ENCODE measurements at places on chromosomes 12 and 14.
A peak's percentile ranks its signal among the peaks of the same experiment; 100 is the strongest.

DNA sequence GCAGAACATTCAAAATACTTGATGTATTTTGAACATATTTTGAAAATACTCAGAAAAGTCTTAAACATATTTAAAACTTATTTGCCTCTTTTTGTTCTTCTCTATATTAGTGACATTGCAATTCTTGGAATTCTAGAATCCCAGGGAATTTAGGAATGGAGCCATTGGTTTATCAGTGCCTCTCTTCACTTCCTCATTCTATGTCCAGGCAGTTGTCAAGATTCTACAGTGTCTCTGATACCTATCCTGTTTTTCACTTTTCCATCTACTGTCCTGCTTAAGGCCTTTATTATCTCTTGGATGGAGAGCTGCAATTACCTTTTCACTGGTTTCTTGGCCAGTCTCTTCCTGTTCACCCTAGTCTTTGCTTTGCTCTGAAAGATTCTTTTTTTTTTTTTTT is 144.6 kb downstream of the TTLL5 start:
- DNase-seq: no peak

DNA sequence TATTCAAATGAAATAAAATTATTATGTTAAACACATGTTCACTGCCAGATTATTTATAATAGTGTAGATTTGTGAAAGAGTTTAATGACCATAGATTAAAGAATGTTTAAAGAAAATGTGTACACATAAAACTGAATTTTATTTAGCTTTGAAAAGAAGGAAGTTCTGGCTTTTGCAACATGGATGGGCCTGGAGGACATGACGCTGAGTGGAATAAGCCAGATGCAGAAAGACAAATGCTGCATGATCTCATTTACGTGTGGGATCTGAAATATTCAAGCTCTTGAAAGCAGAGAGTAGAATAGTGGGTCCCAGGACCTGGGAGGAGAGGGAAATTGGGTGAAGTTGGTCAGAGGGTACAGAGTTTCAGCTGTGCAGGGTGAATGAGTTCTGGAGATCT is 1261.2 kb downstream of the TMEM121 start:
- DNase-seq: no peak

DNA sequence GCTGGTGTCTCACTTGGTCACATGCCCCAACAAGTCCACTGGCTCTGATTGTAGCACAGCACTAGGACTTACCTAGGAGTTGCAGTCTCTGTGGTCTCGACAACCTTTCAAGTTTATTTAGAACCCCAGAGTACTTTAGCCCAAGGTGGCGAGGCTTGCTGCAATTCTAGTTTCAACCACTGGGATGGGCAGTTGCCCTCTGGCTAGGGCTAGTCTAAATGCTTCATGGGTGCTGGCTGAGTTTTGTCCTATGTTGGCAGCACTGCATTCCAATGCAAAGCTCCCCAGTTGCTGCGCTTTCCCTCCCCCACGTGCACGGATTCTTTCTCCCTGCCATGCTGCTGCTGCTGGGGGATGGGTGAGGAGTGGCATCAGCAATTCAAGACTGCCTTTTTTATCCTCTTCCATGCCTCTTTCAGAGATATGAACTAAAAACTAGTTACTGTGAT is 207.9 kb downstream of the SYNE2 start:
- DNase-seq: peak; percentile 89

DNA sequence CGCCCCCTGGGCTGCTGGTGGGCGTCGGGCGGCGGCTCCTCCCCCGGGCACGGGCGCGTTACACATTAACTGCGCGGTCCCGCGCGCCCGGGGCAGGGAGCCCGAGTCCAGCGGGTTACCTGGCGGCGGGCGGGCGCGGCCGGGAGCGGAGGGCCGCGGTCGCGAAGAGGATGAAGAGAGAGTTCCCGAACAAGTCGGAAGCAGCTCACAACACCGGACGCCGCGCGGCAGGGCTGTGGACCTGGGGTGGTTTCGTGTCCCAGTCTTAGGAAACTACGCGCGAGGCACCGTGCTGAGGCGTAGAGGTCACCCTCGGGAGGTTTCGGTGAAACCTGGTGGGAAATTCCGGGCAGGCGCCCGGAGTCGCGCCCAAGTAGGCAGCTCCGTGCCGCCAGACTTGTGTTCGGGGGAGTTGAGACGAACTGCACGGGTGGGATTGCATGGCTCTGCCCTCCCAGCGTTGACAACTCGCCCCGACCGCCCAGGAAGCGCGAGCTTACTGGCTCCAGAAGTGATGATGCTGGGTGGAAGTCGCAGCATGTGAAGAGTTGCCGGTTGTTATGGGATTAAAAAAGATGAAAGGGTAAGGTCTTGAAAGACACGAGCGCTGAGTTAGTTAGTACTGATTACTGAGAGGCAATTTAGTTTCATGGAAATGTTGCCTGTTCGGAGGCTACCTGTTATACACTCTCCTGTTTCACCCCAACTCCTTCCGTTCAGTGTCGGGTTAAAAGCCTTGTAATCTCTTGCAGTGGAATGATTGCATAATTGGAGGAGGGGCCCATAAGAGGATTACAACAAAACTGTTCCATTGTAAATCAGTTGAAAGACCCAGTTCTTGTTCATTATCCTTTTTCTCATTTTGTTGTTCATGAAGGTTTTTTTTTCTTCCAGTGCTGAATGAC is 879 bp downstream of the RAB3IP start:
- DNase-seq: peak; percentile 58

GRCh38 chr12:32365473-32366064 is 33.8 kb upstream of the FGD4 start:
- DNase-seq: peak; percentile 70

GRCh38 chr12:106049105-106049504 is 89.6 kb downstream of the NUAK1 start:
- DNase-seq: no peak

DNA sequence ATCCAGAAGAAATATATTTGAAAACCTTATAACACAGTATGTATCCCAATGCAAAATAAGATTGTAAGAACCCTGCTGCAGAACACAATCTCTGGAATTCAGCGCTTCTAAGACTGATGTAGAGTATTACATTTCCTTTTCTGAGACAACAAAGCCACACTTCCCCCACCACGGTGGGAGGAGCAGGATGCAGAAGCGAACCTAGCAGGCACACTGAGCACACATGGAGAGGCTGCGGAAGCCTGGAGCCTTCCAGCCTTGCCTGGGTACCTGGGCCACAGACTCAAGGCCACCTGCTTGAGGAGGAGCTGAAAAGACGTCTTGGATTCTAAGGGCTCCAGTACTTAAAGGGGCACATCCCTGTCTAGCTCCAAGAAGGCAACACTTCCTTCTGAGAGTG is 46.4 kb downstream of the TCHP start:
- peak; percentile 80 for DNase-seq

DNA sequence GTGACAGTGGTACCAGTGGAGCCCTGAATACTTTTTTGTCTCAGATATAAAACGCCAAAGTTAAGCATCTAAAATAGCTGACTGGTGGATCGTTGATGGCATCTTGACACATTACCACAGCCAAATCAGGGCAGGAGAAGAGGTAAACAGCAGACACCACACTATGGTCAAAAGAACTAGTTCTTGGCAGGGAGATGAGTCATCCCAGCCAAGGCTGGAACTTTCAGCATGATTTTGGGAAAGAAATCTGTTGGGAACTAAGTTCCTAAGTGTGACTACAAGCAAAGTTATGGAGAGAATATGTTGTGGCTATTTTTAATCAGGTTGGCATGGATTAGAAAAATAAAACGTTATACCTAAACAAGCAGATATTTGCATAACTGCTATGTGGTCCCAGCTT is 36.9 kb downstream of the LGR5 start:
- DNase-seq: no peak

DNA sequence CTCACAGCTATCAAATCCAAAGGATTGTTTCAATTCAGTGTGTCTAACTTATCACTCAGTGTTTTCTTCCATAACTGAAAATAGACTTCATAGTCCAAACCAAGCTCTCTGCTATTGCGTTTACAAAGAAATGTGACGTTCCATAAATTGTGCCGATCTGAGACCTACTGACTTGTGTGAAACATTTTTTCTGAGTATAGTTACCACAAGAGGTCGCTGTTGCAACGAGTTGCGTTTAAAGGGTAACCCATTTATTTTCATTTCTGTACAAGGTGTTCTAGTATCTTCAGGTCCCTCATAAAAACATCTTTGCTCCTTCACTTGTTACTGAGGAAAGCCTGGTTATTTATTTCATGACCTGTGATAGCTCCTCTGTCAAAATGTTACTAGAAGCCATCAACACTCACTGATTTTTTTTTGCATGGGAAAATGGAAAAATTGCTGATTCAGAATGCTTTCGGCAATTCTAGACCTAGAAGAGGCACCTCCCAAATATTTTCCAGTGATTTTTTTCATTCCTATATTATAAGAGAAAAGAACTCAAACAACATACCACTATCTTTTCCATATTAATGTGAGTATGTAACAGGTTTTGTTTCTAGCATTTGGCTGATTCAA is 60.9 kb upstream of the OR4E1 start:
- DNase-seq: no peak

- DNase-seq: no peak
These were observed 69.8 kb upstream of the PYGL start for GRCh38 chr14:51014086-51014485.

- no peak for DNase-seq
These were observed 121.2 kb downstream of the DIP2B start for GRCh38 chr12:50626026-50626425.

GRCh38 chr12:20695232-20695631 is at the start of gene SLCO1C1:
Gene SLCO1C1, plus strand, starts transcription at chr12:20695332. Its CDS starts 4,245 bp downstream, at chr12:20699577.
- DNase-seq: peak; percentile 37

DNA sequence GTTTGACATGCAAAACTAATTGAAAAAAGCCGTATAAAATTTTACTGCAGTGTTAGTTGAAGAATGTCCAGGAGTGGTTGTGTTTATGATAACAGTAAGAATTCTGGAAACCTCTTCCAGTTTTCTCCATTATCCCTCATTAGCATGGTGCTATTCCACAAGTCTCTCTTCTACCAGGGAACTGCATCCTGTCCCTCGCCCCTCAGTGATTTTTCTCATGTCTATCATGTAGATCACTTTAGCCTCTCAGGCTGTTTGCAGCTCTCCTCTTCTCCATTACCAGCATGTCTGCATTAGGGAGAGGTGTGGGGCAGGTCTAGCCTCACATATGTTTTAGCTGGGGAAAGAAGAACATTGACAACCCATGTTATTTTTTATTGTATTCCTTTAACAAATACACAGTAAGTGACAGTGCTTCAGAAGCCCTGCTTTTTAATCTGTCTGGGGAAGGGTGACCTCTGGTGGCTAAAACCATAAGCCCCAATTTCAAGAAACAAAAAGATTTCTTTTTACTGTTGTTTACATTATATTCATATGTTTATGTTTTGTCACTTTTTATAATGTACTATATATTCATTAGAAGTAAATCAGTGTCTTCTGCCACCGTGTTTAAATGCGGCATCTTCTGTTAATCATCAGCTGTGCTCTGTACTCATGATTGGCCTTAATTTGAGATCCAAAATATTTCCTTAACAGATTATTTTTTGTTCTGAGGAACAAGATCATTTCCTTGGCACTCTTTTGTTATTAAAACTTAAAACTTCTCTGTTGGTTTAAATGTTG is 70.7 kb downstream of the RASSF8 start:
- DNase-seq: no peak

GRCh38 chr14:78202163-78202562 is 32.0 kb downstream of the NRXN3 start:
- DNase-seq: no peak
